ENCODE measurements at places on chromosomes 4 and X.
A peak's percentile ranks its signal among the peaks of the same experiment; 100 is the strongest.

DNA sequence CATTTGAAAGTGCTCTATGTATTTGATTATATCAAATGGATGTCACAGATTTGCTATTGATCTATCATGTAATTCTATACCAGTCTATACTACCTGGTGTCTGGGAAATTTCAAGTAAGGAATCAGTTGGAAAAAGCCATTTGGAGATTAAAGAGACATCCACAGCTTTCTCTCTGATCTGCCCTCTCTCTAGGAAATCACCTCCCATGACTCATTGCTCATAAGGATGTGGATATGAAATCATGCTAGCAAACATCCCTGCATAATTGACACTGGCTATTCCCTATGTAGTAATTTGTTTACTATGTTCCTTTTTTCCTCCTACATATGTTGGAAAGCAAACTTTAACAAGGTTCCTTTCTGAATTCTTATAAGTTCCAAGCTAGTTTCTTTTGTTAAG lies 94.3 kb downstream of the TEX13A start:
- no peak for DNase-seq

DNA sequence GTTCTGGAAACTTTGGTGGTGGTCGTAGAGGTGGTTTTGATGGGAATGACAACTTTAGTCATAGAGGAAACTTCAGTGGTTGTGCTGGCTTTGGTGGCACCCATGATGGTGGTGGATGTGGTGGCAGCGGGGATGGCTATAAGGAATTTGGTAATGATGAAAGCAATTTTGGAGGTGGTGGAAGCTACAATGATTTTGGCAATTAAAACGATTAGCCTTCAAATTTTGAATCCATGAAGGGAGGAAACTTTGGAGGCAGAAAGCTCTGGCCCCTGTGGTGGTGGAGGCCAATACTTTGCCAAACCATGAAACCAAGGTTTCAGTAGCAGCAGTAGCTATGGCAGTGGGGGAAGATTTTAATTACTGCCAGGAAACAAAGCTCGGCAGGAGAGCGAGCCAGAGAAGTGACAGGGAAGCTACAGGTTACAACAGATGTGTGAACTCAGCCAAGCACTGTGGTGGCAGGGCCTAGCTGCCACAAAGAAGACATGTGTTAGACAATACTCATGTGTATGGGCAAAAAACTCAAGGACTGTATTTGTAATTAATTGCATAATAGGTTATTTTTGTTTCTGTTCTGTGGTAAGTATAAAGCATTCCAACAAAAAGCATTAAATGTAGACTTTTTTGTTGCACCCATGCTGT lies 23.2 kb upstream of the SOD3 start:
- DNase-seq = no peak

GRCh38 chrX:3638280-3638873 lies 75.1 kb downstream of the PRKX start:
- no peak for DNase-seq

- DNase-seq = no peak
Measured at GRCh38 chr4:96193061-96193460, 353.2 kb downstream of the PDHA2 start.

- DNase-seq = no peak
Measured at GRCh38 chrX:87299563-87300160, 217.9 kb upstream of the KLHL4 start.

DNA sequence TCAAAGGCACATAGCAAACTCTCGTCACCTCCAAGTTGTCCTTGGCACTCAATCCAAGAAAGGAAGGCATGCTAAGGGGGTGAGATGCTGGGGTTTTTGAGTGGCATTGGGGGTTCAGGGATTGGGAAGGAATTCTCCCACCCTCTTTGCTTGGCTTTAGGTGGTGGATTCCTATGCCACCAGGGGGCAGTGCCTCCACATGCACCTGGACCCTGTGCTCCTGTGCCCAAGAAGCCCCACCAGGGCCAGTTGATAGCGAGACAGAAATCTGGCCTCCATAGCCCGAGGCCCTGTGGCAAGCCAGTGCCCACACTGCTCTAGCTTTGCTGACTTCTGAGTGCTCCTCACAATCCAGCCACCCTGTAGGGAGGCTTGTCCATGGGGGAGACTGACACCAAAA lies 2.0 kb upstream of the FATE1 start:
- DNase-seq = no peak

GRCh38 chr4:182768838-182769237 lies 148.3 kb downstream of the DCTD start:
- no peak for DNase-seq

GRCh38 chrX:41180194-41180908 lies 95.1 kb downstream of the USP9X start:
- DNase-seq = peak; percentile 5

- DNase-seq = no peak
Measured at GRCh38 chr4:99104153-99104552, 15.6 kb upstream of the ADH5 start.

GRCh38 chrX:151536571-151536970 lies 26.9 kb upstream of the PASD1 start:
- no peak for DNase-seq
